Endodermal cell (in vitro differentiated cells): ENCODE measurements at places on chromosomes 6 and 20. TPM values are rescaled to one million over a fixed set of nuclear protein-coding genes. Genes with fewer than 3 reads are reported as not detected.
A peak's percentile ranks its signal among the peaks of the same experiment; 100 is the strongest.

C6orf118 gene
- 0.41 and 1.1 TPM in 2 replicates for total RNA-seq

RBPJL gene
- total RNA-seq = not detected in 3 replicates

EDN1 gene
- 0.27 to 0.40 TPM in 2 of 3 replicates, not detected in the other for total RNA-seq

FAM8A1 gene
- 10.4 and 11.5 TPM in 2 replicates for total RNA-seq

FAM209B gene
- total RNA-seq = 0.77 TPM in 1 of 2 replicates, not detected in the other

WRNIP1 gene
- total RNA-seq = 33.2 to 51.4 TPM (median 37.2 TPM) in 3 replicates

COL19A1 gene
- 0.19 to 1.6 TPM (median 1.4 TPM) in 3 replicates for total RNA-seq

EEF1A2 gene
- 12.1 to 17.3 TPM (median 14.9 TPM) in 3 replicates for total RNA-seq

GRCh38 chr20:49627329-49627761 is 59.4 kb upstream of the PTGIS start:
- peak; percentile 40 for DNase-seq

DNA sequence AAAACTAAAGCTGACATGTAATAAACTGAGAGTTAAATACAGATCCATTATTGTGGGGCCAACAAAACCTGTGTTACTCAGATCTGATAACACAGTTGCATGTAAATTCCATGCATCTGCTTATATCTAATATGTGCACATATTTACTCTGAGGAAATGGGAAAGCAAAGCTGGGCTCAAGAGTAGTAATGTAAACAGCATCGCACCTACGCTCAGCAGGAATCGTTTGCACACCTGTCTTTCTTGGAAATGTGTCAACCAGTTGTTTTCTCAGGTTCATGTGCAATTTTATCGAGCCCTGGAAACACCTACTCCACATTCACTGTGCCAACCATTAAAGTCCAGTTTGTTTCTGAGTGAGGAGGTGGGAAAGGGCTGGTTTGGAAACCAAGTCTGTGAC is 80.3 kb upstream of the CNKSR3 start:
- DNase-seq = no peak

- no peak for DNase-seq
Observed at GRCh38 chr6:56593801-56594318, 48.8 kb downstream of the DST start.

GRCh38 chr6:128179876-128180438 is 279.1 kb upstream of the THEMIS start:
- DNase-seq = no peak

- DNase-seq = peak; percentile 54
Observed at GRCh38 chr6:123715006-123715863, 78.5 kb upstream of the TRDN start.

GRCh38 chr6:118103381-118104146 is 196.5 kb downstream of the SLC35F1 start:
- DNase-seq = no peak

DNA sequence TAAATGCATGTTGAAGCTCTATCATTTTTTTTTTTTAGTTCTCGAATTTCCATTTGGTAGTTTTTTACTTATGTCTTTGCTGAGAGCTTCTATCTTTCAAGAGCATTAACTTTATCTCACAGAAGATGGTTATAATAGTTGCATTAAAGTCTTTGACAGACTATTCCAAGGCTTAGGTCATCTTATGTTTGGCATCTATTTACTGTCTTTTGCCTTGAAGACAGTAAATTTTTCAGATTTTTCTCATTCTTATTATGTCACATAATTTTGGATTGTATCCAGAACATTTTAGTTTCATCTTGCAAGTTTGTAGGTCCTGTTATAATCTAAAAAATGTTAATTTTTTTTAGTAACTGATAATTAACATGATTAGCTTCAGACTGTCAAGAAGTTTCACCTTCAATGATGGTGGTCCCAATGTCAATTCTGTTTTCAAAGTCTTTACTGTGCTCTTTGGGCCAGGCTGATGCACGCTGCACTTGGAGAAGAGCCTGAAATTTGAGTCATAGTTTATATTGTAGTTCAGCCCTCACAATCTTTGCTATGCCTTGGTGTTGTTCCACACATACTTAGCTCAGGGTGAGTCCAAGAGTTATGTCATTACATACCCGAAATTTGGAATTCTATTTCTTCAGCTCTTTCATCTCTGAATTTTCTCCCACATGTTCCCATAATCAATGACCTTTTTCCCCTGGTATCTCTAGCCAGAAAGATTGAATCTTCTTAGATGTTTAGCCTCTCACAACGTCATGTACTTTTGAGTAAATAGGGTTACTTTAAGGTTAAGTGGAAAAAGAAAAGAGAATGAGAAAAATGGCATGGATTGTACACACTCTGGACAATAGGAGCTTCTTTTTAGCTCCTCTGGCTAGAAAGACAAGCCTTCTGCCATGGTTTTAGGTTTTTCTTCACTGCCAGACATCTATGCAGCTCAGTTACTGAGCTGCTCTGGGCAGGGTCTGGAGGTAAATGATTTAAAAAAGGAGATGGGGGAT is 110.3 kb upstream of the BTBD3 start:
- no peak for DNase-seq

- no peak for DNase-seq
Observed at GRCh38 chr6:94300424-94301144, 881.2 kb upstream of the EPHA7 start.

- peak; percentile 63 for DNase-seq
Observed at GRCh38 chr6:99838607-99839006, 155.4 kb downstream of the MCHR2 start.

GRCh38 chr6:109076377-109076776 is 18.3 kb downstream of the SESN1 start:
- no peak for DNase-seq

DNA sequence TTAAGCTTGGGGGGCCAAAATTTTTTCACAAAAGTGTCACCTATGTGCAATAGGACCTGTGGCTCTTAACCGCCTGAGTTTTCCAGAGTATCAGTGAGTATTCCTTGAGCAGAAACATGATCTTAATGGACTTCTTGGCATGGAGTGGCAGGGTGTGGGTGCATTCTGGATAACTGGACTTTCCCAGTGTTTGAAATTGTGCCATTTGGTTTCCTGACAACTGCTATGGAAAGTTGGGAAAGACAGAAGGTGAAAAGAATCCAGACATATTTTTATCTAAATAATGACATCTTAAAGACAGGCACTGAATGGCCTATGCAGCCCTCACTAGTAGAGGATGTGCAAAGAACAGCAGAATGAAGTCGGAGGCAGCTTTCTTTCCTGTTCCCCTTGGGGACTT is 34.3 kb upstream of the ADTRP start:
- no peak for DNase-seq

DNA sequence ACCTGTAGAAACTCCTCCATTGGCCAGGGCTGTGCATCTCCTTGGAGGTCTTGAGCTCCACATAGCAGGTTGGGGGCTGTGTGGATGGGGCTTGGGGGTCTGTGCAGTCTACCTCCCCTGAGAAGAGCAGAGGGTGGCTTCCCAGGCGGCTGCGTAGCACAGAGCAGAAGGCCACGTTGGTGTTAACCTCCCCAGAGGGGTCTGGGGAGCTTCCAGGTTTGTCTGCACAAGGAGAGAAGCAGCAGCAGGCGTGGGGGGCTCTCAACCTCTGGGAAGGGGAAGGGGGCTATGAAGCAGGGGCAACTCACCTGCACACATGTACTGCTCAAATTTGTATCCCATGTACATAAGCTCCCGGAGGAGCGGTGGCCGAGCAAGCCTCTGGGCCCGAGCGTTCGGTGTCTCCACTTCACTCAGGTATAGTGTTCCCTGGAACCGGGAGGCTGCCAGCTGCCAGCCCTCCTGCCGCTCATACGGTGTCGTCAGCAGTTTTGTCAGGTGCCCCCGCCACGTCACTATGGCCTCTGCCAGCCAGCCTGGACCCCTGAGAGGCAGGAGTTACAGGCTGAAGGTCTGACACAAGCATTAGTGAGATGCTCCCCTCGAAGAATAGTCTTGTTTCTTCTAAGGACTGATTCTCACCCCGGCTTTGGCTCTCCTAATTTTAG is 1.2 kb downstream of the DXO start:
- DNase-seq = no peak

DNA sequence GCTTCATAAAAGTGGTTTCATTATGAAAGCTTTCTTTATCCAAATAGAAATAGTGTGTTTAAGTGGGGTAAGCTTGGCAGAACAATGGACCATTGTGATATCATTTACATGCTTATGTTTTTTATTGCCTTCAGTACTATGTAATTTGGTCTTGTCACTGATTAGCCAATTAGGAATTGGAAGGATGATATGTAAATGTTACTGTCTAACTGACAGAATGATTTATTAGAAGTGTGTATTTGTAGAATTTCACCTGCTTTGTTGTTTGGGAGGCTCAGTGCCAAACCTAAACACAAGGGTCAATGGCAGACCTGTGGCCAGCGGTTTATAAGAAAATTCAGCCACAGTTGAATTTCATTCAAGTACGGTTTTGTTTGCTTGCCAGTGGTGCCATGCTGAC is 39.0 kb downstream of the AIG1 start:
- no peak for DNase-seq
